ENCODE measurements at places on chromosomes 6 and 20.
A peak's percentile ranks its signal among the peaks of the same experiment; 100 is the strongest.

GRCh38 chr6:111480988-111481822 is 1.8 kb downstream of the REV3L start:
- no peak for DNase-seq

DNA sequence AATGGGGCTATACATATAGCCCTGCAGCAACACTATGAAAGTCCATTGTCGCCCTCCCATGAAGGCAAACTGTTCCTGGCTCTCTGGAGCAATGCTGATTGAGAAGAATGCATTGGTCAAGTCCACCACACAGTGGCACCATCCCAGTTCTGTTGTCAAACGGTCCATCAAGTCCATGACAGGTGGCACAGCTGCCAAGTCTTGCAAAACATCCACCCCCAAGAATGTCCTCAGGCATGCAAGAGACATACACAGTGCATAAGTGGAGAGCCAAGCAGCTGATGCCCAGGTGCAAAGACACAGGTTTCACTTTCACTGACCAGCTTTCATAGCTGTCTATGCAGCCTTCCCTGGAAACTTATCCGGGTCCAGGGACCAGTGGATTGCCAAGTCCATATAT is 17.5 kb downstream of the ZNF391 start:
- DNase-seq = no peak

DNA sequence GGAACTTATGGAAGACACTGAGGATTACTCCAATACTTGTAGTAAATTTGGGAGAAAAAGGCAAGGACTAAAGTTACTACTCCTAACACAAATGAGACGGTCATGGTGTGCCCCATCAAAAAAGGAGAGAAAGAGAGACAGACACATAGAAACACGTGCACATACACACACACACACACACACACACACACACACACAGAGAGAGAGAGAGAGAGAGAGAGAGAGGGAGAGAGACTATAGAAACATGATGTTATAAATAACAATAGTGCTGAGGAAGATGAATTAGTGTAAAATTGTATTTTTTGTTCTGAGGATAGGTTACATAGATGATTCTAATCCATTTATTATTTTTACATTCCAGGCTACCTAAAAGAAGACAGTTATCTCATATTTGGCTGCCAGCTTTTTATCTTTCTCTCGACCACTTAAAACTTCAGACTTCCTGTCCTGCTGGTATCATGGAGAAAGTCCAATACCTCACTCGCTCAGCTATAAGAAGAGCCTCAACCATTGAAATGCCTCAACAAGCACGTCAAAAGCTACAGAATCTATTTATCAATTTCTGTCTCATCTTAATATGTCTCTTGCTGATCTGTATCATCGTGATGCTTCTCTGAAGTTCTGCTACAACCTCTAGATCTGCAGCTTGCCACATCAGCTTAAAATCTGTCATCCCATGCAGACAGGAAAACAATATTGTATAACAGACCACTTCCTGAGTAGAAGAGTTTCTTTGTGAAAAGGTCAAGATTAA is 10.5 kb downstream of the PLN start:
- DNase-seq = no peak

GRCh38 chr6:18121580-18122127 is 823 bp downstream of the NHLRC1 start:
- no peak for DNase-seq

DNA sequence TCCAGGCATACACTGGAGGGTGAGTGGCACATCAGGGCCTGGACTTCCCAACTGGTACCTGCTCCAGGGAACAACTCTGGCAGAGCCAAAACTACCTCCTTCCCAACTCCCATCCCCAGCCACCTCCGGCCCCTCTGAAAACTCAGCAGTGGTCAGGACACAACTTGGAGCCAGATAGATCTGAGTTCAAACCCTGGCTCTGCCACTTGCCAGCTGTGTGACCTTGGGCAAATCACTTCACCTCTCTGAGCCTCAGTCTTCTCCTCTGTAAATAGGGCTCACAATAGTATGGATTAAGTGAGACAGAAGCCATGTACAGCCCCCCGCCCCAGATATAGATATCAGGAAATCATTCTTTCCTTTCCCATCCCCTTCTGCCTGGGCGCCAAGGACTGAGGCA is 10.7 kb downstream of the AHCY start:
- DNase-seq = no peak

GRCh38 chr6:148878683-148879082 is 131.9 kb downstream of the UST start:
- no peak for DNase-seq

GRCh38 chr6:18154507-18155149 is at the start of gene TPMT:
Gene TPMT, minus strand, starts transcription at chr6:18155077. Its CDS starts 5,950 bp downstream, at chr6:18149127.
- no peak for DNase-seq

GRCh38 chr6:12884983-12885382 is 168.4 kb downstream of the PHACTR1 start:
- DNase-seq = no peak

GRCh38 chr20:58446264-58446959 is 57.4 kb downstream of the VAPB start:
- no peak for DNase-seq

GRCh38 chr6:27250277-27251111 is 3.0 kb downstream of the PRSS16 start:
- DNase-seq = no peak

- no peak for DNase-seq
These were observed 54.4 kb downstream of the RTN4IP1 start for GRCh38 chr6:106574741-106575458.

DNA sequence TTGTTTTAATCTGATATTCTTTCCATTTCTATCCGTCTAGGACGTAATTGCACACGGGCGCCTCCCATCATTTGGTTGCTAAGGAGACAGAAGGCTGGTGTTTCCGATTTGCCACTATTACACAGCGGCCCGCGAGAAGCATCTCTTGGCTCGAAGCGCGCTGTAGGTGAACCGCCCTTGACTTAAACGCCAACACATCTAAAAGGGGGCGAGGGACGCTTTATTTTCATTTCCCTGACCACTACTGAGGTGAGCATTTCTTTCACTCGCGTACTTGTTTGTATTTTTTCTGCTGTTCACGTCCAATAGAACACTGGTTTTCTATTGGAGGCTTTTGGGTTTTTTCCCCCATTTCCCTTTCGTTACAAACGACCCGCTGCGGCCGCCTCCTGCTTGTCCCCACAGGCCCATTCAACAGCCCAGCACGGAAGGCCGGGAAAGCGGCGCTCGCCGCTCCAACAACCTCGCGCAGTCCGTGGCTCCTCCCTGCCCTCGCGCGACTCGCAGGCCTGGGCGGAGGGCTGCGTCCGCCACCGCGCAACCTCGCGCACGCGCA is 505 bp upstream of the WRNIP1 start:
- DNase-seq = peak; percentile 43

DNA sequence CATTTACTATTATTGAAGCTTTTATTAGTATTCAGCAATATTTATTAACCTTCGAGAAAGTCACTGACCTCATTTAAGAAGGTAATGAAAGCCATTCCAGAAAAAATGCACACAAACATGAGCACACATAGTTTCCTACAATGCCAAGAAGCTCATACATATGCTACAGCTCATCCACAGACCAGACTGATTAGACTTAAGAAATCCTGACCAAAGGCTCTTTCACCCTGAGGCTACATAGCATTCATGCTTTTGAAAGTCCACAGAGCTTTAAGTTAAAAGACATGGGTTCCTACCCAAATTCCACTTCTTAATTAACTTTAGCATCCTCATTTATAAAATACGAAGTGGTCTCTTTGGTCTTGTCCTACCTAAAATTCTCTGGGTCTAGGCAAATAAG is 430.4 kb downstream of the TBC1D32 start:
- no peak for DNase-seq

- DNase-seq = no peak
These were observed 53.0 kb upstream of the UBR2 start for GRCh38 chr6:42510795-42511194.

GRCh38 chr6:136599329-136600011 is 49.2 kb upstream of the MAP7 start:
- no peak for DNase-seq

DNA sequence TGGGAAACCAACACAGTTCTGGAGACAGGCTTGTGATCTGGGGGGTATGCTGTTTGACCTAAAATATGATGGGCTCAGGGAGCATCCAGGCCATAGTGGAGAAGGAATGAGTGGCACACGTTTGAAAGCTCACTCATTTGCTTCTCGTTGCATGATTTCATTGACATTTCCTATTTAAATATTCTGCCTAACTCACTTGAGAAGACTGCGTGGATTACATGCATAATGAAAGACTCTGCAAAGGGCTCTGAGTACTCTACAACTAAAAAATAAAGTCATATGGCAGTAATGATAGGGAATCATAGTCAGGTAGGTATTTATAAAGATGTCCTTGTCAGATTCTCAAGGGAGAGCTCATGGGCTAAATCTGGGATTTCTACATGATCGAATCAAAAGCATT is 117.9 kb downstream of the LAMP5 start:
- no peak for DNase-seq

DNA sequence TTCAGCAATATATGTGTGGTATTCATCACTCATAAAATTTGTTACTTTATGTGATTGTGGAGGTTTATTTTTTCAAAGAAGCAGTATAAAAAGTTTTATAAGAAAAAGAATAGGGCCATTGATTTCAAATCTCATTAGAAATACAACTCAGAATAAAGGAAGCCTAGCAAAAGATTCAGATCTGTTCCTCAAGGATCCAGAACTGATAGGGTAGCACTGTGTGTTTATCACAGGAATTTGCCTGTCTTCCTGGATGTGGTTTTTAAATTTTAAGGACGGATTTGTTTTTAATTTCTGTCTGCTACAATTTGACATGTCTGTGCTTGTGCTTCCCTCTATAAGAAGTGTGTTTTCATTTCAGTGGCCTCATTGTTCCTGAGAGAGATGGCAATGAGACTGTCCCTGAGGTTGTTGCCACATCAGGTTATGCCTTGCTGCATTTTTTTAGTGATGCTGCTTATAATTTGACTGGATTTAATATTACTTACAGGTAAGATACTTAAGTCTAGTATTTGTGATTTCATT is 74.6 kb downstream of the ATRN start:
- DNase-seq = no peak

GRCh38 chr20:41032271-41032670 is 3.6 kb downstream of the TOP1 start:
- no peak for DNase-seq

- DNase-seq = no peak
These were observed 318.7 kb downstream of the CDH4 start for GRCh38 chr20:61570646-61571195.

- no peak for DNase-seq
These were observed 299.6 kb downstream of the TAF4 start for GRCh38 chr20:61765871-61766654.

- no peak for DNase-seq
These were observed 82.0 kb downstream of the OR2B2 start for GRCh38 chr6:27830212-27830599.

DNA sequence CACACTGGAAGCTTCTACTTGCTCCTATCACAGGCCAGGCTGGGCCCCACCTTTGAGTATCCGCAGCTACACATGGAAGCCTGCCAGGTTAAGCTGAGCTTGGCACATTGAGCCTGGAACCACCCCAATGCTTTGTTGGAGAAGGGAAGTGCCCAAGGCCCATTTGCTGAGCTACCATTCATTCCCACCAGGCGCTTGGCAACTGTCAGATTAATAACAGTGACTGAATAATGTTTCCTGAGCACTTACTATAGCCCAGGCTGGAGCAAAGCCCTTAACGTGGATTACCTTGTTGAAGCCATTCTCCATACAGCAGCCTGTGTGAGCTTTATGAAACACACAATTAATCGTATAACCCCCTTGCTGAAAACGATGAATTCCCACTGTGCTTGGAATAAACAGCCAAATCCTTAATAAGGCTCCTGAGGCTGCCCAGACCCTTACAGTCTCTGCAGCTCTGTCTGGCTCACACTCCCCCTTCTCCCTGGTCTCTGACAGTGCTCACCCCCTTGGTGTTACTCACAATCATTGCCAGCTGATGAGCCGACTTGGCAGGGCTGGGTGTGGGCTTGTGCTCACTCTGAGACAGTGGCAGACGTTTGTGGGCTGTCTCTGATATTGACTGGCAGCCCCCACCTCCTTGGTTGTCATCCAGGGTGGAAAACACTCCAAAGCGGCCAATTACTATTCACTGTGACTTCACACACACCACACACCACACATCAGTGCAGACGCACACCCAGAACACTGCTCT is 357.1 kb downstream of the MAFB start:
- DNase-seq = no peak

GRCh38 chr6:8017705-8018104 is 46.5 kb downstream of the BLOC1S5 start:
- no peak for DNase-seq

GRCh38 chr20:22566876-22567658 is 17.3 kb downstream of the FOXA2 start:
- DNase-seq = no peak

DNA sequence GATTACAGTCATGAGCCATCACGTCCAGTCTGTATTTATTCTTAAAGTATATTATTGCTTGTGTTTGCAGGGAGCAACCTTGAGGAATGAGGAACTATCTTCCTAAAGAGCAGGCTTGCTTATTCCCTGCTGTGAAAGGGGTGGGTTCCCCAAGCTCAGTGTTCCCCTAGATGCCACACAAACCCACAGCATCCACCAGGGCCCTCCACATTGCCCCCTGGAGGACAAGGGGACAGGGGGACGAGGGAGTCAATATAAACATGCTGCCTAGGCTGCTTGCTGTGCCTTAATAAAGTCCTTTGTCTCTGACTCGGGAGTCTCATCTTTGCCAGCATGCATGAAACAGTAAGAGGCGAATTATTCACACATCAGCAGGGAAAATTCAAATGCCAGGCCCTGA is 8.0 kb upstream of the IDH3B start:
- no peak for DNase-seq

DNA sequence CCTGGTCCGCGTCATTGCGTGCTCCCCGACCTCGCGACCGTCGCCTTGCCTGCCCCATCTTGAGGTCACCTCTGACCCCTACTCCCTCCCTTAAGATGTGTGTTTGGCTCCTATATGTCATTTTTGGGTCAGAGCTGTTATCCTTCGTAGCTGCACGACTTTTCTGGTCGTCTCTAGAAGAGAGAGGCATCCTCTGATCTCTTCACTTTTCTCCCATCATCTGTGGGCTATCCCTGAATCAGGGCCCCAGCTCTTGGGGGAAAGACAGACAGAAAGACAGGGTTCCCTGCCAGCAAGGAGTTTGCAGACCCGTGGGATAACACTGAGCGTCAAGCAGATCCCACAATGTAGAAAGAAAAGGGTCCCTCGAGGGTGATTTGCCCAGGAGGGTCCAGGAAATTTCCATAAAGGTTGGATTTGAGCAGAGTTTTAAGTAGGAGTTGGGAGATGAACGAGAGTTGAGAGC is 555 bp downstream of the FAM120B start:
- DNase-seq = no peak

GRCh38 chr6:5012519-5012918 is 8.7 kb upstream of the RPP40 start:
- DNase-seq = no peak

DNA sequence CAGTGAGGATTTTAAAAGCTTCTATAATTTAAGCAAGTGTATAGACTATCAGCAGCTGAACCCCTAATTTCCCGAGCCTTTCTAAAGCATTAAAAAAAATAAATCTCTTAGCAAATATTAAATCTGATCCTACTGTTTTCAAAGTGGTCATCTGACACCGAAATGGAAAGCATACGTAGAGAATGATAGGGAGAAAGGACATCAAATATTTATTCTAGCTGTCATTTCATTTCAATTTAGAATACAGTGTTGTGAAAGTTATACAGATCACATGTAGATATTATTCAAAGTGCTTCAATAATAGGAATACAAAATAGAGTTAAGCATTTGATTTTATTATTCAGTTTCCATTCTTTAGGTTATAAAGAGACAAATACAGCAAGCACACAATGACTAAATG is 61.9 kb upstream of the PKIB start:
- no peak for DNase-seq
